HL-60 (cell line): ENCODE measurements at places on chromosomes 7 and 10.

DNA sequence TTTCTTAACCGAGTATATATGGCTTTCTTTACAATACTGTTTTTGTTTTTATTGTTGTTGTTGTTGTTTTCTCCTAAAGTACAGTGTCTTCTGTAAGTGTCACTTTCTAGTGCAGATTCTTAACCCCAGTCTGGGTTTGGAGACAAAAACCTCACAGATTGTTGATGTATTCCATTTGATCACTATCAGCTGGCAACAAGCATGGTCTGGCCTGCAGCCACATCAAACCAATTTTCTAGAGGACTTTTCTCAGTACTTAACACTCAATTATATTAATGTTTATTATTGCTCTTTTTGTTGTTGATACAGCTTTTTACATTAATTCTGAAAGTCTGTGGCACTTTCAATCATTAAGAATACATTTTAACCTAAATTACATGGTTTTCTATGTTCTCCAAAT, 17.1 kb downstream of the LRRN3 start:
- no peak for DNase-seq

GRCh38 chr10:30758338-30758737, 128.8 kb upstream of the LYZL2 start:
- no peak for DNase-seq

GRCh38 chr7:149872419-149873073, 1.2 kb upstream of the ATP6V0E2 start:
- peak; percentile 54 for DNase-seq

GRCh38 chr10:114632869-114633715, 25.0 kb downstream of the ABLIM1 start:
- DNase-seq: no peak

- DNase-seq: no peak
Measured at GRCh38 chr10:35328404-35329037, 7.8 kb upstream of the CCNY start.

- no peak for DNase-seq
Measured at GRCh38 chr10:30116041-30116491, 56.7 kb upstream of the JCAD start.

GRCh38 chr10:3806603-3807002, 21.6 kb upstream of the KLF6 start:
- DNase-seq: no peak
